GM18507 (cell line): ENCODE measurements at places on chromosomes 7 and 10.

DNA sequence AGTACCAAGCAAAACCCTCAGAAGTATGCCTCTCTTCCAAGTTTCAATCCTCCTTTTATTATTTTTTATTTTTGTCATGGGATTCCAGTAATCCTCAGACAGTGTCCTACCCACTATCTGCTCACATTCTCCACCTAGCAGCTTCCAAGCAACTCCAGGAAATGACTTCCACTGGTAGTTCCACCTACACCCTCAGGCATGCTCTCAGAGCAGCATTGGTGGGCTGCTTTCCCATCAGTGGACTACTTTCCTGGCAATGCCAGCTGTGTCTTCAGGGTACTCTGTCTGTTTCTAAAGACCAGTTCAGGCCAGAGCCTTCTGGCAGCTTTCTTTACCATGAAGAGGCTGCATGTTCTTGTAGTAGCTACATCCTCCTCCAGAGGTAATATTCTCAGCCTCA, 244.0 kb downstream of the HGF start:
- no peak for DNase-seq

GRCh38 chr10:129870961-129871621, 93.0 kb downstream of the EBF3 start:
- DNase-seq: no peak

- no peak for DNase-seq
Observed at GRCh38 chr7:31107106-31108090, 55.3 kb downstream of the ADCYAP1R1 start.

- no peak for DNase-seq
Observed at GRCh38 chr7:46982928-46983327, 599.0 kb downstream of the TNS3 start.

GRCh38 chr7:24700521-24701260, 56.6 kb downstream of the GSDME start:
- no peak for DNase-seq

DNA sequence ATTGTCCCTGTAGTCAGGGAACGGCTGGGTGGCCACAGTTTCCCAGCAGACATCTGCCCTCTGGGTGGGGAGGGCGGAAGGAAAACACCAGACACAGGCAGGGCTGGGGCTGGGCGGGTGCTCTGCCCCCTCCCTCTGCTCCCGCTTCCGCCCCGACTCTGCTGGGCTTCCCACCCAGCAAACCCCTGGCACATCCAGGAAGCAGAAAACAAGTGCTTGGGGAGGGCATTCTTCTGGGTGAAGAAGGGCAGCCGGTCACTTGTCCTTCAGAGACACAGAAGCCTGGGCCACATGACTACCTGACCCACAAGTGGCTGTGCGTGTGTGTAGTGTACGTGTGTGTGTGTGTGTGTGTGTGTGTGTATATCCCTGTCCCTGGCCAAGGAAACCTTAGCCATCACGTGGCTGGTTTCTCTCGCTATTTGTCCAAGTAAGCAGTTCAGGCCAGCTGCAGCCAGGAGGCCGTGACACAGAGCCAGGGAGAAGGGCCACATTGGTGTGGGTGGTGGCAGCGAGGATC, 77.9 kb downstream of the ZMIZ1 start:
- no peak for DNase-seq

DNA sequence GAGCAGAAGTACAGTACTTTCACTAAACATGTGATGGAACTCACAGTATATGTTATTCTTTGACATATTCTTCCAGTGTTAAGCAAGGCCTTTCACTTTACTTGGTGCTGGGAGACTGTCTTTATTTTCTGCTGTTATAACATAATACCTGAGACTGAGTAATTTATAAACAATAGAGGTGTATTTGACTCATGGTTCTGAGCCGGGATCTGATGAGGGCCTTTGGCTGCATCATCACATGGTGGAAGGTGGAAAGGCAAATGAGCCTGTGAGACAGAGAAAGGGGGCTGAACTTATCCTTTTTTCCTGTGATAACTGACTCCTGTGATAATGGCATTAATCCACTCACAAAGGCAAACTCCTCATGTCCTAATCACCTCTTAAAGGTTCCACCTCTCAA, 1.4 kb downstream of the SUPV3L1 start:
- DNase-seq: no peak

- DNase-seq: peak; percentile 2
Observed at GRCh38 chr10:31961277-31962074, 32.8 kb upstream of the ARHGAP12 start.

DNA sequence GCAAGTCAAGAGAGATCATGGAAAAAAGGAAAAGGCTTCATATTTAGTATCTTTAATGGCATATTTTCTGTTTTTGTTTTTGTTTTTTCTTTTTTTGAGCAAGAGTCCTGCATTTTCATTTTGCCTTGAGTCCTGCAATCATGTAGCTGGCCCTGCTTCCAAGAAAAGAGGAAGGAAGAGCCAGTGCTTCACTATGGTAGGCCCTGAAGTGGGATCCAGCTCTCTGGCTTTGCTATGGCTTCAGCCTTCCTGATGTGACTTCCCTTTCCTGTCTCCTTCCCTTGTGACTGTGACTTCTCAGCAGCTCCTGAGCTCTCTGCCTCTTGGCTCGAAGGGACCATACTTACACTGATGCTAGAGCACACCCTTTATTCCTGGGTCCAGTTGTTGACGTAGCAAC, 512.3 kb downstream of the INHBA start:
- no peak for DNase-seq

- no peak for DNase-seq
Observed at GRCh38 chr10:105986912-105987635, 1177.4 kb downstream of the SORCS1 start.

- DNase-seq: no peak
Observed at GRCh38 chr10:29880856-29881255, 178.5 kb downstream of the JCAD start.

DNA sequence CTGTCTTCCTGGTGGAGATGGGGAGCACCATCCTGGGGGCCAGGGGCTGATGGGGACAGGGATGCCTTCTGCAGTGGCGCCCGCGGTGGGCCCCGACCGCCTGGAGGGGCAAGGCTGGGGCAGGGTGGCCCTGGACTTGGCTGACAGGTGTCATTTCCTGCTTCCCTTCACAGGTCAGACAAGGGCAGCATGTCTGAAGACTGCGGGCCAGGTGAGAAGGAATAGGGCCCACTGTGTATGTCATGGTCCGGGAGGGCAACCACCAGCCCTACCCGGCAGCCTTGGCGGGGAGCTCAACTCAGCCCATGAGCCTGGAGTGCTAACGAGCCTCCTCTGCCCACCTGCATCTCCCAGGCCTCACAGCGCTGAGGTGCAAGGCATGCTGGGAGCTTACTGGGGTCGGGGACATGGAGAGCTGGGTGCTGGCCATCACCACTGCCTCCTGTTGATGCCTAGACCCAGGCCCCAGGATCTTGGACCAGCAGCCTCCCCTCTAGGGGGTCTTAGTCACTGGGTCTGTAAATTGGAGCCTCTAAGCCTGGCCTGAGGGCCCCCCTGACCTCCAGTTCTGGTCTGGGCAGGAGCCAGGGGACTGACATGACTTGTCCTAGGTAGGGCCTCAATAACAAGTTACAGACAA, 28.0 kb upstream of the SRRM3 start:
- DNase-seq: no peak

- DNase-seq: no peak
Observed at GRCh38 chr10:113716109-113716910, 35.2 kb upstream of the PLEKHS1 start.

GRCh38 chr7:155287284-155287935, 10.3 kb upstream of the INSIG1 start:
- DNase-seq: no peak
